HT1080 (cell line): ENCODE measurements at places on chromosomes 11 and 22. TPM values are rescaled to one million over a fixed set of nuclear protein-coding genes. Genes with fewer than 3 reads are reported as not detected.

GRCh38 chr11:72681226-72682153 is 7.3 kb upstream of the PDE2A start:
- DNase-seq, result no peak

GRCh38 chr11:62402226-62402959 is 16.4 kb upstream of the SCGB1A1 start:
- no peak for DNase-seq

- DNase-seq, result no peak
Measured at GRCh38 chr11:71204294-71204693, 48.1 kb downstream of the SHANK2 start.

- DNase-seq, result peak; percentile 96
Measured at GRCh38 chr22:37303821-37304274, 21.5 kb downstream of the CYTH4 start.

- DNase-seq, result peak; percentile 24
Measured at GRCh38 chr11:70244698-70245097, 25.8 kb upstream of the PPFIA1 start.

DNA sequence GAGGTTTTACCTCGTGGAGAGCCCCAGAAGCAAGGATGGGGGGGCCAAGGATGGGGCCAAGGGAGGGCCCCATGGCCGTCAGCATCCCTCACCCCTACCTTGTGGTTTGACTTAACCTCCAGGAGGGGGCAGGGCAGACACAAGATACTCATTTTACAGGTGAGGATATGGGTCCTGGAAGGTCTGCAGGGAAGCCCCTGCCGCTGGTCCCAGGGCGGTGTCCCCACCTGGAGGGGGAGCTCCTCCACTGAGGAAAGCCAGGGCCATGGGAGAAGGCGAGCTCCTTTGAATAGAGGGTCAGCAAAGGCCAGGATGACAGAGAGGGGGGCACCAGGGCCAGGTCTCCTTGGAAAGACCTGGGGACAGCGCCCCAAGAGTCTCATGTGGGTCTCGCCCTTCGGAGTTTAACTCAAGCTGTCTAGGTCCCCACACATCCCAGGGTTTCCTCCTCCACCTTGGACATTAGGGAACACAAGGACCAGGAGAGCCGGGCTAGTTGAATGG is 5.9 kb upstream of the ADORA2A start:
- no peak for DNase-seq

GRCh38 chr22:19959587-19960490 is 18.2 kb upstream of the TXNRD2 start:
- no peak for DNase-seq

- peak; percentile 89 for DNase-seq
Measured at GRCh38 chr11:45259592-45259991, 26.5 kb downstream of the SYT13 start.

- DNase-seq, result no peak
Measured at GRCh38 chr11:26715133-26715532, 6.7 kb downstream of the SLC5A12 start.

DNA sequence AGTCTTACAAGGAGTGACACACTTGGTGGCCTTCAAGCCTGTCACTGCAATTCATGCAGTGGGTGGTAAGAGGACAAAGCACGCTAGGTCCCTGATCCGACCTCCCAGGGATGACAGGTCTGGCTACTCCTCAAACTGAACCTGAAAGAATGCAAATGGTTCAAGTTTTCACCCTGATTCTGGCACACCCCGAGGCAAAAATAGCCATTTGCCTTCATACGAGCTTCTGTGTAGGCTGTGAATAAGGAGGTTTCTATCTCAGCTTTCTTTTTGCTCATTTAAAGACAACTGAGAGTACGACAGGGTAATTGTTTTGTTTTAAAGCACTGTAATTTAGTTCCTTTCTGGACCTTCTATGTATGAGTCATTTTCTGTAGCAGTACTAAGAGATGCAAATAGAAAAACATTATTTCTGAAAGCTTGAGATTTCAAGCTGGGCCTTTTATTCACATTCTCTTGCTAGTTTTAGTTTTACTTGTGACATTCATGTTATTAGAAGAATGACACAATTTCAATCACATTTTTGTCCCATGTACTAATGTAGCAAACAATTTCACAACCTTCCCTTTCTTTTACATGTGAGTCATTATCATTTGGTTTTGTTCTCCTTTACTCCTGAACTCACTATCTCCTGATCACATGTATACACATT is 56.6 kb upstream of the FDX1 start:
- peak; percentile 37 for DNase-seq

- no peak for DNase-seq
Measured at GRCh38 chr22:31045900-31046538, 35.1 kb upstream of the SMTN start.

DNA sequence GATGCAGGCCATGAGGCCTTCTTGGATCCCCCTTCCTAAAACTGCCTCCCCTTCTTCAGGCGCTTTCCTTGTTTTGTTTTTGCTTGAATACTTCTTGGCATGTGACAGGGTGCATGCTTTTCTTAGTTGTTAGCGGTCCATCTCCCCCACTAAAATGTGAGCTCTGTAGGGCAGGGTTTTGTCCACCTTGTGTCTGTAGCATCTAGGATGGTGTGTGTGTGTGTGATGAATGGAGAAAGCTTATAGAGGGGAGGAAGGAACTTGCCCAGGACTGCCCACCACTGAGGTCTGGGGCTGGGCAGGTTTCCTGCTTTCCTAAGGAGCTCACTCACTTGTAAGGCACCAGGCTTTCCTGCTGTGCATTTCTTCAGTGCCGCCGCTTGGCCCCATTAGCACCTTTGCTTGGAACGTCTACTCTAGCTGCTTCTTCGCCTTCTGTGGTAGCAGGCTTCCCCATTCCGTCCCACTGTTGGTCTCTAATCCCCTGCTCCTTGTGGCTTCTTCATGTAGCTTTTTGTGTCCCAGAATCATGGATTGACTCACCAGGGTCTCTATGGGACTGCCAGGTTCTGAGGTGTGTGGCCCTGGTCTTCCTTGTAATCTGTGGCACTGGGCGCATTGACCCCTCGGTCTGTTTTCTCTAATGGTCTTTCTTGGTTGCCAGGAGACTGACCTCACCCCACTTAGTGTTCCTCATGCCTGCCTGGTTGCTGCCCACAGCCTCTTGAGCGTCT is 3.3 kb downstream of the DGCR8 start:
- no peak for DNase-seq

DNA sequence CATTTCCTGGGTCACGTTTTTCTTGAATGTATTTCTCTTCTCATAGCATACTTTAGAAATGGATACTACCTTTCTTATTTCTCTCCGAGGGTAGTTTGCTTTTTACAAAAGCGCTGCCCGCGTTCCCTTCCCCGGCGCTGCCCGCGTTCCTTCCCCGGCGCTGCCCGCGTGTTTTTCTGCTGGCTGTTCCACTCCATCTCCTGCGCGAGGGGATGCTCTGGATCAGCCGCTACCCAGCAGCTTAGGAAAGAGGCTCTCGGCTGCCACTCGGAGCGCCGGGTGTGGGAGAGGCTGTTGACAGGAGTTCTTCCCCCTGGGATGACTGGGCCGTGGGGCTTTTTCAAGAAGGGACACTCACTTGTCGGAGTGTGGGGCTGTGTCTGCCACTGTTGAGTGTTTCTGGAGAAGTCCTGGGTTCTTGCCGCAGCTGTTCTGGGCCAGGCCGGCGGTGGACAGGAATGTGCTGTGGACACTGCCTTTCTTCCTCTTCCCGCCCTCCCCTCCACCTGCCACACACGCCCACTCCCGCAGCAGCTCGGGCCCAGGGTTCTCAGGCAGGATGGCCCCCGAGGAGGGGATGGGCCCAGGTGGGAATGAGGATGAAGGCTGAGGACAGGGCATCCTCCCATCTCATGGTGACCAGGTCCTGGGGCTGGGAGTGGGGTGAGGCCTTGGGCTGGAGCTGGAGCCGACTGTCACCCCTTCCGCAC is 30.6 kb downstream of the GLB1L2 start:
- DNase-seq, result no peak

- DNase-seq, result peak; percentile 52
Measured at GRCh38 chr22:50146439-50147238, 23.9 kb upstream of the PANX2 start.

The GUCY1A2 gene
- total RNA-seq, result 0.27 and 0.84 TPM in 2 replicates

The TOB2 gene
- 14.2 and 23.8 TPM in 2 replicates for total RNA-seq

The FAM111A gene
- total RNA-seq, result 48.0 and 51.4 TPM in 2 replicates

The SLC17A6 gene
- total RNA-seq, result not detected in 2 replicates

The C11orf42 gene
- total RNA-seq, result not detected in 2 replicates

The FGF3 gene
- total RNA-seq, result not detected in 2 replicates
